ENCODE measurements at places on chromosomes 12 and 14.
A peak's percentile ranks its signal among the peaks of the same experiment; 100 is the strongest.

DNA sequence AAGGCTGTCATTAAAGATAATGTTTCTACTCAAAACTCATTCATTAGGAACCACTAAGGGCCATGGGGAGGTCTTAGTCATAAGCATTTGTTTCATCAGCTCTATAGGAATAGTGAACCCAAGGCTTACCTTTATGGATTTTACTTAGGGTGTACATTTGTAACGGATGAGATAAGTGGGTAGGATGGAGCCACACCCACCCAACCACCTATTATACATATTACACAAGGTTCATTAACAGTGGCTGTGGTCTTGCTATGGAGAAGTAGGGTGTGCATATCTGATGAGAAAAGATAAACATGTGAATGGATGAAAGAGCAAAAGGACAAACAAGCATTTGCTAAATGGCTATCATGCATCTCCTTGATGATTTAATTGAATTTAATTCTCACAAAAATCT lies 39.6 kb upstream of the ITPR2 start:
- no peaks in the 10 kb centered on the region for H3K36me3 ChIP-seq
- H3K4me3 ChIP-seq: no peak overlapping the region
- H3K4me1 ChIP-seq: no peaks in the 10 kb centered on the region
- no peak for DNase-seq
- no peaks in the 10 kb centered on the region for H3K27me3 ChIP-seq

GRCh38 chr14:47746986-47747385 lies 71.6 kb upstream of the MDGA2 start:
- no peak for DNase-seq
- H3K27me3 ChIP-seq: no peaks in the 10 kb centered on the region

GRCh38 chr14:49882826-49883694 lies 9.8 kb upstream of the ARF6 start:
- DNase-seq: no peak
- peaks cover 7% of the 10 kb centered on the region for H3K4me1 ChIP-seq
- no peaks in the 10 kb centered on the region for H3K36me3 ChIP-seq
- H3K27me3 ChIP-seq: no peaks in the 10 kb centered on the region
- no peak overlapping the region for H3K27ac ChIP-seq

GRCh38 chr12:117044311-117044710 lies 54.9 kb downstream of the TESC start:
- no peaks in the 10 kb centered on the region for H3K4me1 ChIP-seq
- H3K36me3 ChIP-seq: no peaks in the 10 kb centered on the region
- H3K27me3 ChIP-seq: no peaks in the 10 kb centered on the region
- DNase-seq: no peak
- H3K27ac ChIP-seq: no peak overlapping the region

GRCh38 chr12:8057839-8058238 lies 8.3 kb downstream of the C3AR1 start:
- H3K27ac ChIP-seq: no peak overlapping the region
- no peak overlapping the region for H3K4me3 ChIP-seq
- H3K36me3 ChIP-seq: peaks cover 20% of the 10 kb centered on the region

- H3K27ac ChIP-seq: no peak overlapping the region
- no peak for DNase-seq
- H3K4me1 ChIP-seq: peaks cover 7% of the 10 kb centered on the region
- no peaks in the 10 kb centered on the region for H3K27me3 ChIP-seq
- H3K36me3 ChIP-seq: no peaks in the 10 kb centered on the region
- no peak overlapping the region for H3K4me3 ChIP-seq
These were observed 4.6 kb downstream of the TEAD4 start for GRCh38 chr12:2963760-2964292.

GRCh38 chr12:47652521-47653234 lies 53.2 kb downstream of the RPAP3 start:
- no peaks in the 10 kb centered on the region for H3K27me3 ChIP-seq
- H3K36me3 ChIP-seq: no peaks in the 10 kb centered on the region
- no peak overlapping the region for H3K4me3 ChIP-seq

DNA sequence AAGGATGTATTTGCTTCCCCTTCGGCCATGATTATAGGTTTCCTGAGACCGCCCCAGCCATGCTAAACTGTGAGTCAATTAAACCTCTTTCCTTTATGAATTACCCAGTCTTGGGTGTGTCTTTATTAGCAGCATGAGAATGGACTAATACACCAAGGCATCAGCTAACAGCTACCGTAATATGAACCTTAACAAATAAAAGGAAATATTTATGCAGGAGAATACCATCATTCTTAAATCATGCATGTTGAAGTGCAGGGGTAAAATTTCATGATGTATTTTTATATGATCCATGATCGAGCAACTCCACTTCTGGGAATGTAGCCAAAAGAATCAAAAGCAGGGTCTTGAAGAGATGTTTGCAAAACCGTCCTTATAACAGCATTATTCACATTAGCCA lies 379.0 kb downstream of the NPAS3 start:
- no peaks in the 10 kb centered on the region for H3K36me3 ChIP-seq
- DNase-seq: no peak
- no peaks in the 10 kb centered on the region for H3K4me1 ChIP-seq
- H3K4me3 ChIP-seq: no peak overlapping the region

- no peaks in the 10 kb centered on the region for H3K36me3 ChIP-seq
- no peak overlapping the region for H3K4me3 ChIP-seq
- no peaks in the 10 kb centered on the region for H3K4me1 ChIP-seq
- peaks cover 7% of the 10 kb centered on the region for H3K27me3 ChIP-seq
- H3K27ac ChIP-seq: no peak overlapping the region
These were observed 259.0 kb upstream of the E2F7 start for GRCh38 chr12:77324416-77324762.

DNA sequence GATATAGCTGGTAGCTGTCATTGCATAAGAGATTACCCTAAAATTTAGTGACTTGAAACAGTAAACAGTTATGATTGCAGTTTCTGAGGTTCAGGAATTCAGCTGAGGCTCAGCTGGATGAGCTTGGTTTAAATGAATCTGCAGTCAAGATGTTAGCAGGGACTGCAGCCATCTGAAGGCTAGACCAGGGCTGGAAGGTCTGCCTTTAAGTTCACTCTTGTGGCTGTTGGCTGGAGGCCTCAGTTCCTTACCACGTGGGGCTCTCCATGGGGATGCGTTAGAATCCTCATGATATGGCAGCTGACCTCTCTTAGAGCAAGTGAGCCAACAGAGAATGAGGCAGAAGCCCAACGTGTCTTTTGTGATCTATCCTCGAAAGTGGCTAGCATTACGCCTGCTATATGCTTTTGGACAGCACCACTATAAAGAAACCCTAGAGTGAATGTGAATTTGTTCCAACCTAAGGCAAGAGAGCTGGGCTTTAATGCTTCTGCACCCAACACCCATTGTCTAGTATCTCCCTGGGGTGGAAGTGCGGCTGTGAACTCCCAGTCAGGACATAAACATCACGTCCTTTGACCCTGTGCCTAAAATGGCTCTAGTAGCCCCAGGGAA lies 26.0 kb downstream of the HSPB8 start:
- H3K27ac ChIP-seq: no peak overlapping the region
- H3K27me3 ChIP-seq: no peaks in the 10 kb centered on the region
- H3K4me3 ChIP-seq: no peak overlapping the region
- DNase-seq: no peak

- no peaks in the 10 kb centered on the region for H3K27me3 ChIP-seq
- no peak overlapping the region for H3K4me3 ChIP-seq
- H3K27ac ChIP-seq: no peak overlapping the region
- no peaks in the 10 kb centered on the region for H3K36me3 ChIP-seq
- no peaks in the 10 kb centered on the region for H3K4me1 ChIP-seq
These were observed 150.2 kb upstream of the C14orf180 start for GRCh38 chr14:104429291-104429861.

- no peaks in the 10 kb centered on the region for H3K36me3 ChIP-seq
- DNase-seq: no peak
- H3K4me1 ChIP-seq: peaks cover 9% of the 10 kb centered on the region
These were observed 10.9 kb downstream of the HVCN1 start for GRCh38 chr12:110677982-110678381.

DNA sequence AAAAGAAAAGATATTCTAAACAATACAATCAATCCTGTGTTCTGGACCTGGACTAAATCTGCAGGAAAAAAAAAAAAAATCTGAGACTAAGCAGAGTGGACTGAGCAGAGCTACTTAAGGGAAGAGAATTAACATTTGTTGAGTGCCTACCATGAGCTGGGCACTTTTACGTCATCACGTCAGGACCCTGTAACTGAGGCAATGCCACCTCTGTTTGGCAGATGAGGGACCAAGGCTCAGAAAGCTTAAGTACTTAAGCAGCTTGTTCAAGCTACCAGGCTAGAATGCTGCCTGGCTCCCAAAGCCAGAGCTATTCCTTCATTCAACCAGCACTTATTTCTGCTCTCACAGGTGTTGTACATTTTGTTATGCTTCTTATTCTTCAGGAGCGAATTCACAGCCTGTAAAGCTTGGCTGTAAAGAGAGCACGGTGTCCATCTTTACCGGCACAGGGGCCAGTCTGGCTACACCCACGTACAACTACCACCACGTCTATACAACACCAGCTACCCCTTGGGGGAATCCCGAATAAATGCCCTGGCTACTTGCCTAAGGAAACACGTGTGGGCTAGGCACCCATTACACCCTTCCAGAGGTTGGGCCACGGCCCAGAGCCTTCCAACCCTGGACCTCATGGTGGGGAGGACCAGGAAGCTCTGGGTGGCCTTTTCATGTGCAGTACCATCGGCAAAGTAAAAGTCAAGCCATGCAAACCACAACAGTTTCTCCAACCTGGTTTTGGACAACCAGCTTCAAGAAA lies 27.0 kb downstream of the TMCC3 start:
- no peak for DNase-seq
- H3K4me1 ChIP-seq: no peaks in the 10 kb centered on the region
- H3K36me3 ChIP-seq: no peaks in the 10 kb centered on the region
- H3K27ac ChIP-seq: no peak overlapping the region
- no peaks in the 10 kb centered on the region for H3K27me3 ChIP-seq

GRCh38 chr12:52213564-52214420 lies 19.3 kb upstream of the KRT7 start:
- no peak overlapping the region for H3K27ac ChIP-seq
- no peaks in the 10 kb centered on the region for H3K4me1 ChIP-seq
- H3K36me3 ChIP-seq: no peaks in the 10 kb centered on the region
- no peaks in the 10 kb centered on the region for H3K27me3 ChIP-seq
- DNase-seq: peak; percentile 9

GRCh38 chr14:69547701-69548348 lies 26.8 kb downstream of the CCDC177 start:
- H3K4me3 ChIP-seq: no peak overlapping the region
- no peak overlapping the region for H3K27ac ChIP-seq
- no peaks in the 10 kb centered on the region for H3K36me3 ChIP-seq
- no peaks in the 10 kb centered on the region for H3K4me1 ChIP-seq

GRCh38 chr12:49260166-49260565 lies 4.7 kb upstream of the TUBA1C start:
- no peaks in the 10 kb centered on the region for H3K27me3 ChIP-seq
- H3K4me1 ChIP-seq: peaks cover 8% of the 10 kb centered on the region
- H3K27ac ChIP-seq: no peak overlapping the region
- DNase-seq: no peak

GRCh38 chr14:65580973-65581372 lies 168.4 kb downstream of the FUT8 start:
- no peak overlapping the region for H3K27ac ChIP-seq
- no peak for DNase-seq
- no peak overlapping the region for H3K4me3 ChIP-seq

DNA sequence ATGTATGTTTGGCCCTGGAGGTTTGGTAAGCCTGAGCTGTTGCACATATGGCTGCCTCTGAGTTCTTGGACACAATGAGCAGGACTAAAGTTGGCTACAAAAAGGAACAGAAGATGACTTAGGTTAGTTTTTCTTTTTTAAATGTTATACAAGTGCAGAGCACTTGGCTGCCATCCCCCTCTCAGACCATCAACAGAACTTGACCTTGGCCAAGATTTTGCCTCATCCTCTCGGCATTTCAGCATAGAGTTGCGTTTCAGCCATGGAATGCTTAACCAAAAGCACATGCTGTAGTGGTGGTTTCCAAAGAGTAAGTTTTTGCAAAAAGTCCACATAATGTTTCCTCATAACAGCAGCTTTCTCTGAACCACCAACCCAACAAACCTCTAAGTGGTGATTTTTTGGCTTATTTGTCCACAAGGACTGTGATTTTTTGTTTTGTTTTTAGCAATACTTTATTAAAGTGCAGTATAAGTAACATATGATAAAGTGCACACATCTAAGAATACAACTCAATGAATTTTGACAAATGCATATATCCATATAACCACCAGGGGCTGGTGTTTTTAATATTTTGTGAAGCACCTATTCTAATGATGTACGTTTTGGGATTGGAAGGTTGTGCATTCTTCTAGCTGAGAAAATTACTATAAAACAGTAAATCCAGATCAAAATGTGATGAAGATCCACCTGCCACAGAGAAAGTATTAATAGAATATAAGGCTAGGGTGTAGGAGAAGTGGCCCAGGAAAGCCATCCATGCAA lies 12.1 kb upstream of the GALNT16 start:
- no peaks in the 10 kb centered on the region for H3K4me1 ChIP-seq
- no peak for DNase-seq
- no peak overlapping the region for H3K27ac ChIP-seq
- H3K27me3 ChIP-seq: no peaks in the 10 kb centered on the region

Data from effector memory CD4-positive, alpha-beta T cell (primary cell).